ENCODE measurements at places on chromosomes 2 and 18.

- no peak for DNase-seq
Measured at GRCh38 chr2:217895070-217895635, 107.6 kb downstream of the TNS1 start.

DNA sequence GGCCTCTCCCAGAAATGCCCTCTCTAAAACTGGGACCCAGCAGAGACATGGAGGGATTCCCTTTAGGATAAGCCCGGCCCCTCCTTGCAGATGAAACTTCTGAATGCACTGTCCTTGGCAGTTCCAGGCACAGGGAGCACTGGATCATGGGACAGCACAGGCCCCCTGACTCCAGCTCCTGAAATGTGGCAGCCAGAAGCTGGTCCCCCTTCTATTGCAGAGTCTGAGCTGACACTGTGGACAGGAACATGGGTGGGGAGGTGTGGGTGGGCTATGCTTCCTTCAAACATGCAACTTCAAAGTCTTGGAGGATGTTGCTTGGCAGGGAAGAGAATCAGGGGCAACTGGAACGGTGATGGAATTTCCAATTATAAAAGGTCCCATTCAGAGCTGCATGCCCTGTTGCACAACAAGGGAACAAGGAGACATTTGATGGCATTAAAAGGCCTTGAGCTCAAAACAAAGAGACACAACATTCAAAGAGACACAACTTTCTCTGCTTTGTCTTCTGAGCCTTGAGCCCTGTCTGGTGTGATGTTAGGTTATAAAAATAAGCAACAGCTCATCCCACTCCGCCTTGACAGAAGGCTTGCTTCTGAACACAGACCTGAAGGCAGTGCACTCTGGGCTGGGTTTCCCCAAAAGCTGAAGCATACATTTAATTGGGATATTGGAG, 239.0 kb downstream of the OSR1 start:
- no peak for DNase-seq

GRCh38 chr2:101946372-101947039, 45.3 kb upstream of the IL1R2 start:
- DNase-seq, result no peak

DNA sequence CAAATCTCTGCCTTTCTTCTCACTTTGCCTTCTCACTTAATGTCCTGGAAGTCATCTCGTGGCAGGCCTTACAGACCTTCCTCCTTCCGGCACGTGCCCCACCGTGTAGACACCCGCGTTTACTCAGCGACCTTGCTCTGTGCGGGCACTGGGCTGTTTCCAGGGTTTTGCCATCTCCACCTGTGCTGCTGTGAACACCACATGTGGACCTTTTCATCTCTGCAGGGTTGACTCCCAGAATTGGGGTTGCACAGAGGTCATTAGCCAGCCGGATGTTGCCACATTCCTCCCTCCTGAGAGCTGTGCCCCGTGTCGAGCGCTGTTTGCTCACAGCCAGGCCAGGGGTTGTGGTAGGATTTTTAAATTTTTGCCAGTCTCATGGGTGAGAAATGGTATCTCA, 25.4 kb downstream of the KCNG2 start:
- no peak for DNase-seq

GRCh38 chr2:24123922-24124580, 782 bp downstream of the FAM228B start:
- no peak for DNase-seq

DNA sequence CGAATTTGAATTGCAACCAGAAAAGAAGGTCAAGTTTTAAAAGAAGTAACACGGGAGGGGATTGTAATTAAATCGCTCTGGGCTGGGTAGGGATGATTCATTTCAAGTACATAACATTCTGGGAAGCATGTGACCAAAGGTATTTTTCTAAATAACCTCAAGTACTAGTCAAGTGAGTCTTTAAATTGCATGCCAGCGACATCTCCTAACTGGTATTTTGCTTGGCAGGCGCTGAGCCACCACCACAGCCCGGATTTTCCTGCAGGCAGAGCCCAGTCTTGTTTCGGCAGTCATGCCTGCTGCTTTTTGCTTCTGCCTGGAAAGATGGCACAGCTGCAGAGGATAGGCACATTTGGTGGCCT, 33.7 kb upstream of the NPAS2 start:
- no peak for DNase-seq

GRCh38 chr2:152499896-152500735, 165.1 kb downstream of the FMNL2 start:
- no peak for DNase-seq

DNA sequence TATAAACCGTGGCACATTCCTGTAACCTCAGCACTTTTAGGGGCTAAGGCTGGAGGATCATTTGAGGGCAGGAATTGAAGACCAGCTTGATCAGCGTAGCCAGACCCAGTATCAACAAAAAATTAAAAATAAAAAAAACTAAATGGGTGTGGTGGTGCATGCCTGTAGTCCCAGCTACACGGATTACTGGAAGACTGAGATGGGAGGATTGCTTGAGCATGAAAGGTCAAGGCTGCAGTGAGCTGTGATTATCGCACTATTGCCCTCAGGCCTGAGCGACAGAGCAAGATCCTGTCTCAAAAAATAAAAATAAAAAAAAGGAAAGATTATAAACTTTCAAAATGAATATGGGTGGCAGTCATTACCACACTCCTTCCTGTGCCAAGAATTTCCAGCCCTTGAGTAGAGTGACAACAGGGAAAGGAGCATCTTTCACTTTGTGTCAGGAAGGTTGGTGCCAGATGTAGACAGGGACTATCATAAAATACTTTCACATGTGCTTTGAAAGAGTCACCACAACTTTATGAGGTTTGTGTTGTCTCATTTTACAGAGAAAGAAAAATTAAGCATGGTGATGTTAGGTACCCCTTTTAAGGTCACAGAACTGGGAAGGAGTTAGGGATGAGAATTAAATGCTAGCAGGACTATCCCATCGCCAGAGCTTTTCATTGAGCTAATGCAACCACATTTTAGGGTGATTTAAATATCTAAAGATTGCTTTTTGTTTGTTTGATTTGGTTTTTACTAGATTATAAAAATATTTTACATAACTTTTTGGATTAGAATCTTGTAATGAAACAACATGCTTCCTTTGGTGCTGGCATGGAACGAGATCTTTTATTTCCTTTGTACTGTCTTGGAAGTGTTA, 1617.4 kb upstream of the ACVR2A start:
- no peak for DNase-seq

- DNase-seq, result peak; percentile 40
Measured at GRCh38 chr18:36297417-36298125, at the start of gene FHOD3. FHOD3 (plus strand) TSS chr18:36297713; CDS start chr18:36297836, 123 bp downstream.

GRCh38 chr2:29663268-29663667, 258.1 kb downstream of the ALK start:
- no peak for DNase-seq

- no peak for DNase-seq
Measured at GRCh38 chr2:135744760-135745314, 3.2 kb downstream of the UBXN4 start.
